Activated CD8-positive, alpha-beta memory T cell treated with anti-CD3 and anti-CD28 coated beads for 48 hours (primary cell): ENCODE measurements at places on chromosomes 12 and 14.

DNA sequence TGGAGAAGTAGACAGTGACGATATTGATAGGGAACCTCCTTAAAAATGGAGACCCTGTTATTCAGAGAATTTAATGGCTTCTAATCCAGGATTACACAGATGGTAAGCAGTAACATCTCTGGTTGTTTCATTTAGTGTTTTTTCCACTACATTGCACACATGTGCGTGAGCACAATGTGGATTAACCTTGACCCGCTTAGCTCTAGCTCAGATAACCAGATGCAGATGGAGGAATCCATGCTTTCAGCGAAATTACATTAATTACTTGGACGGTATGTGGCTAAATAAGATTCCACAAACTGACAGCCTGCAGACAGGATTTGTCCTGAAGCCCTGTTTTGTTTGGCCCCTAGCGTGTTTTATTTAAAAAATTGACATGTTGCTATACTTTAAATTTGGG is 378.4 kb downstream of the CCDC91 start:
- no peak for DNase-seq

DNA sequence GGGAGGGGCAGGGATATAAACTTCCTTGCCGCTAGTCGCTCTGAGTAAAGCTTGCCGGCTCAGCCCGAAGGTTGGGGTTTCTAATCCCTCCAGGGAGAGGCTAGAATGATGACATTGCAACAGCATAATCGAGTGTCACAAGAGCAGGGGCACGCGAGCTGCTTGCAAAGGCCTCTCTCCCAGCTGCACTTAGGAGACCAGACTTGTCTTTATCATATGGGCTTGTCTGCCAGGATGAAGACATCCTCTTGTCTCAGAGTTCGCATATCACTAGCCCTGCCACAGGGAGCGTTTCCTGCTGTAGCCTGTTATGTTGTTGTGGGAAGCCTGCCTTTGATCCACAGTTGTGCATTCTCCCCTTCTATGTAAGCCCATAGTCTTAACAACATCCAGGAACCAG is 180.0 kb downstream of the ESR2 start:
- no peak for DNase-seq

DNA sequence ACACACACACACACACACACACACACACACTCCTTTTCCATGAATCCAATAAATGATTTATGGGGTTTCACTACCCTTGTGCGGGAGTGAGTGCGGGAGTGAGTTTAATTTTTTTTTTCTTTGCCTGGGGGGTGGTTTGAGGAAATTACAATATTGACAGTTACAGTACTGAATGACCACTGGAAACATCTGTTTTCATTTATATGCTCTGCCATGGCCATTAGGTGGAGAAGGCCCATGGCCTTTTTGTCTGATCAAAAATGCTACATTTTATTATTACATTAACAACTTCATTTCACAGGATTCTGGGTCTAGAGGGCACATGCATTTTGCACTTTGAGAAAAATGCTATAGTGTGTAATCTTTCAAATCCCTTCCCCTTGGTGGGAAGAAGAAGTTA is 5.9 kb downstream of the TBX3 start:
- DNase-seq, result no peak

GRCh38 chr12:17035372-17035771 is 429.4 kb upstream of the LMO3 start:
- DNase-seq, result no peak

DNA sequence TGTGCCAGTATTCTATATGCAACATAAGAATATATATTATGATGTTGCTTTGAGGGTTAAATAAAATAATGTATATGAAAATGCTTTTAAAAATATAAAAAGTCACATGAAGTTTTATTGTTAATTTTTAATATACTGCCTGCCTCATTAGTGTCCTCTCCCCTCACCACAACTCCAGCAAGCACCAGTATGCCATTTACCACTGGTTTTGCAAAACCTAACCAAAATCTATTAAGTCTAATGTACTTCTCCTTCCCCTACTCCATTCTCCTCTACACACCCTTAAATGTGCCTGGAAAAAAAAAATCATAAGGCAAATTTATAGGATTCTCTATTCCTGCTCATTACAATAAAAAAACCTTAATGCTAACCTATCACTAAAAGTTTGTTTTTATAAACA is 24.0 kb upstream of the GNG2 start:
- no peak for DNase-seq

DNA sequence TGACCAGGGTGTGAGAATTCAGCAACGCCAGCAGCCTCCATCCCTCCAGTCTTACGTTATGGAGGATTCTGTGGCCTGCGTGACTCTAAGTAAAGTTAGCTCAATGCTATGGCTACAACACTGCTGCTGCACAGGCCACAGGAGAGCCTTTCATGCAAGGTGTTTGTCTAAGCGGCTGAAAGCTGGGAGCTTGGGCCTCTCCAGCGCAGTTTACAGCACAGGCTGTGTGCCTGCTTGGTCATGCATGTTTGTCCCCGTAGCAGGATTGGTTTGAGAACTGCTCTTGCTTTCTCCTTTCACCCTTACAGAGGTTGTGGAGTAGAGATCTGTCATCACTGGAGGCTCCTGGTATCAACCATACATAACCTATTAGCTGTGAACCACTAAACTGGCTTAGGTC is 113.1 kb upstream of the TMCC3 start:
- no peak for DNase-seq

GRCh38 chr14:51889851-51890250 is 29.4 kb downstream of the GNG2 start:
- no peak for DNase-seq

DNA sequence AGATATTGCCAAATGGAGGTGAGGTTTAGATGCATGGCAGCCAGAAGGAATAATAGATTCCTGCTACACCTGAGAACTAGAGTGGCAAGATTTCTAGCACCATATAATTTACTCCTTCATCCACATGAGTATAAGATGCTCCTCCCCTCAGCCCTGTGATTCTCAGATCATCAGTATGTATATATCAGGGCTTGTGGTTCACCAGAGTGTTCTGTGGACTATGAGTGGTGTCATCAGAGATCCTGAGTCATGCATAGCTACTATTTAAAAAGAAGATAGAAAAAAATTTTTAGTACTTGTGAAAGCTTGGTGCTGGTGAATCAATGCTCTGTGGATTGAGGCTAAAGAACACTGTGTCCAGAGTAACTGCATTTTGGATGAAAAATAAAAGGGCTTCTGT is 285.9 kb downstream of the BMP4 start:
- no peak for DNase-seq

DNA sequence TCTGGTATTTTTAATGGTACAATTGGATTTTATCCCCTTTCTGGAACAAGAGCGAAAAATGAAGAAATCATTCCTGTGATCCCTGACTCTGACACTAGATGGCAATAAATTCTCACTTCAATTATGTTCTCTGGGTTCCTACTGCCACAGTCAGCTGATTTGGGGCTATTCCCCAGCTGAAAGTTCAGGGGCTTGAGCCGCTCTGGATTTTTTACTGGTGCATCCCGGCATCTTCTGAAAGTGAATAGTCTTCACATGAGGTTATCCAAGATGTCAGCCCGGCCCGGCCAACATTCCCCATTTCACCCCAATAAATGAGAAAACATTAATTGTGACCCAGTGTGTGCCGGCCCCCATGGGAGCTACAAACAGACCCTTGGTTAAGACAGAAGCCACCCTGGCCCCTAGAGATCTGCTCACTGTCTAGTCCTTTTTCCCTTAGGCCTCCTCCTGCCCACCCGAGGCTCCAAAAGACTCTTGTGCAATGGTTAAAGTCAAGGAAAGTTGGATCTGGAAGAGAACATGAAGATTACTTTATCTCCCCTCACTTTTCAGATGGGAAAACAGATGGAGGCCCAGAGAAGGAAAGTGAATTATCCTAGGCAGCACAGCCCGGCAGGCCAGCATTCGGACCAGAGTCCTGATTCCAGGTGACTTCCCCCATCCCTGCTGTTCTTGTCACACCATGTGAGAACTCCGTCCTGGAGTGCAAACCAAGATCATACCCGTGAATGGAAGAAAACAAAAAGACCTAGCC is 20.8 kb downstream of the CKAP4 start:
- DNase-seq, result no peak

- no peak for DNase-seq
These were observed 15.2 kb upstream of the PLEKHG6 start for GRCh38 chr12:6295094-6295811.

- DNase-seq, result no peak
These were observed 46.2 kb downstream of the ACACB start for GRCh38 chr12:109162551-109162950.

DNA sequence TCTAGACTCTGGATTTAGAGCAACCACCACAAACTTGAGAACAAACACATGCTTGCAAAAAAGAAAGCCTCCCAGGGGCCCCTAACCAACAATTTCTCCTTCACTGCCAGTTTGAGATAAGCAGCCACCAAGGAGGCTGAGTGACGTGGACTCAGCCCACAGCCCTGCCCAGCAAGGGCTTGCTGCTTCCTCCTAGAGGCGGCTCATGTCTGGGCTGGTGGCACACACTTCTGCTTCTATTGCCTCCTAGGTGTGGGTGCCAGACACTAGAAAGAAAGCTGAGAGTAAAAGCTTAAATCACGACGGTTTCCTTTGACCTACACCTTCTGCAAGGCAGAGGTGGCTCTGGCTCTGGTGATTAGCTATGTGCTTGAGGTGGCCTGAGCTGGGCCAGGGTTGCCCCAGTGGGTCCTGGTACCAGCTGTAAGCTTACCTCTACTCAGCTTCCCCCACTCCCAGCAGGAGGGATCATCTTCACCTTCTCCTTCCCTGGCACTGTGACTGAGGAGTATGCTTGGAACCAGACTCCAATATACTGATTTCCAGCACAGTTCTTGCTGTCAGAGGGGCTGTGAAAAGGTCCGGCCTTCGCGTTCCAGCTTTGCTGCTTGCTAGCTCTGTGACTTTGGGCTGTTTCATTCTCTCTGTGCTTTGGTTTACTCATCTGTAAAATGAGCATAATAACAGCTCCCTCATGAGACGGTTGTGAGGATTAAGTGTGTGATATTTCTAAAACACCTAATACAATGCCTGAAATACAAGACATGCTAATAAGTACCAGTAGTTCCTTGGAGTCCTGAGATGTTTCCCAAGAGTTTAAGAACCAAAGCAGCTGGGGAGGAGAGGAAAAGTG is 89.7 kb upstream of the PARP11 start:
- no peak for DNase-seq

- DNase-seq, result no peak
These were observed 71.1 kb upstream of the MDM1 start for GRCh38 chr12:68403296-68403695.

DNA sequence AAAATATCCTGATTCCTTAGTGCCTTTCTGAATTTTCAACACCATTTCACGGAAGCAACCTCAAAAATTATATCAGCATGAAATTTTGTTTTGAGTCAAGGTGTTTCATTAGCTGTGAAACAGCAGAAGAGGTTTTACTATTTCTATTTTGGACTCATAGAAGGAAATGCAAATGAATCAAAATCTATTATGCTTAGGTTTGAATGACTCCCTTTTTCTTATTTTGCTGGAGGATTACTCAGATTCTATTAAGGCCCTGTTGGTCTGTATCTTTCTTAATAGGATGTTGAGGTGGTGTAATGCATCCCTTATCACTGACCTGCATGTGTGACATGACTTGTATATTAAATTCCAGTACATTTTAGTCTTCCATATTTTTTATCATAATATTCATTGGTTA is 165.8 kb downstream of the TMTC2 start:
- DNase-seq, result no peak

- DNase-seq, result no peak
These were observed 8.3 kb upstream of the MYL2 start for GRCh38 chr12:110928700-110929099.

GRCh38 chr12:101204602-101205304 is 5.3 kb downstream of the SLC5A8 start:
- no peak for DNase-seq

- DNase-seq, result no peak
These were observed 104.6 kb downstream of the SAMD4A start for GRCh38 chr14:54671537-54671936.
